ENCODE measurements at places on chromosomes 5 and 9.

GRCh38 chr5:6748142-6748541, 34.9 kb downstream of the TENT4A start:
- no peak for DNase-seq

DNA sequence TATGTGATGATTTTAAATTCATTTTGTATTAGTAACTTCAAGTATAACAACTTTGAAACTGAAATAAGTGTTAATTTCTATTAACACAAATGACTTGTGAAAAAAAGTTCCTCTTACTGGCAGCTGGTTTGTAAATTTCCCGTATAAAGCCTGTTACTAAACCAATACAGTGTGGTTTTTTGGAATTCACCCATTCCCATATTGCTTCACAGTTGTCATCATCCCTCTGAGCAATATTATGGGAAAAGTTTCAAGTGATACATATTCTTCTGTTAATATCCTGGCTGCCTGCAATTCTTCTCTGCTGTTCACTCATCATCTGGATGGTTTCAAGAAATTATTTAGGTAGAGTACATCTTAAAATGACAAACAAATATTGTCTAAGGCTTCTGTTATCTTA, 1185.1 kb upstream of the C9orf72 start:
- DNase-seq: no peak

DNA sequence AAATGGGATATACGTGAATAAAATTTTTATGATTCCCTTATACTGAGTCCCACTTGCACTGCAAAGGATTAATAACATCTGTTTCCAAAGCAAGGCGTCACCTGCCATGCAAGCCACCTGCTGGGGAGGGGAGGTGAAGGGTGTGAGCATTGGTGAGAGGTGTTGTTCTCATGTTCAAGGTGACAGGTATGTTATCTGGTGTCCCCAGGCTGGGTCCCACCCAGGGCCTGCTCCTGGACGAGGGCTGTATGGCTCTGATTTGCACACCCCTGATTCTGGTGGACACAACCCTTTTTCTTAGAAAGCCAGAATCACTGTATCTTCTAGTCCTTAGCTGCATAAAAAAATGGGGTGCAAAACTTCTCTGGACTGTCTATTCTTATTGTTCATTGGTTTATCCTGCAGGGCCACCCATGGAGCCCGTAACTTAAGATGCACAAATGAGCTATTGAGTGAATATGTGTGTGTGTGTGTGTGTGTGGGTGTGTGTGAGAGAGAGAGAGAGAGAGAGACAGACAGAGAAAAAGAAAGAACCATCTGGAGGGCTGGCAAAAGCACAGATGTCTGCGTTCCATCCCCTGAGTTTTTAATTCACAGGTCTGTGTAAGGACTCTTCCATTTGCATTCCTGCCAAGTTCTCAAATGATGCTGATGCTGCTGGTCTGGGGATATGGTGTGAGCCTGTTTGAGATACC, 53.7 kb downstream of the SYK start:
- DNase-seq: no peak

GRCh38 chr9:88773627-88774244, 217.5 kb upstream of the S1PR3 start:
- DNase-seq: peak; percentile 22

DNA sequence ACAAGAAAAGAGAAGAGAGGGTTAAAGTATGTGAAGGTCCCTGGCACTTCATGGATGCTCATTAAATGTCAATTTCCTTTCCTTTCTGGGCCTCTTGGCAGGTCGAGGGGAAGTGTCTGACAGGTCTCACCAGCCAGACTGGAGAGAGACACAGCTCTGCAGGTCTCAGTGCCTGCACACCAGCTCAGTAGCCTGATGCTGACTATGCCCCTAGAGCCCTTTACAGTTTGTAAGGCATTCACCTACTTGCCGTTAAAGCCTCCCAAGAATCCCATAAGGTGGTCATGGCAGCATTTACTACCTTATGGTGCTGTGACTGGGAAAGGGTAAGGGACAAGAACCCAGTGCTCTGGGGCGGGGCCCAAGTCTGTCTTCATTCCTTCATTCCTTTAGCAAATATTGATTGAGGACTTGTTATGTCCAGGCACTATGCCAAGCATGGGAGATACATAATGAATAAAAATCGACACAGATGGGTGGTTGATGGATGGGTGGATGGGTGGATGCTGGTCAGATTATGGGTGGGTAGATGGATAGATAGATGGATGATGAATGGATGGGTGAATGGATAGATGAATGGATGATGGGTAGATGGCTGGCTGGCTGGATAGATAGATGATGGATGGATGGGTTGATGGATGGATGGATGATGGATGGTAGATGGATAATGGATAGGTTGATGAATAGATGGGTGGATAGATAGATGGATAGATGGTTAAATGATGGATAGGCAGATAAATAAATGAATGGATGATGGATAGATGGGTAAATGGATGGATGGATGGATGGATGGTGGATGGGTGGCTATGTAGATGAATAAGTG, 21.3 kb upstream of the KIF12 start:
- no peak for DNase-seq

DNA sequence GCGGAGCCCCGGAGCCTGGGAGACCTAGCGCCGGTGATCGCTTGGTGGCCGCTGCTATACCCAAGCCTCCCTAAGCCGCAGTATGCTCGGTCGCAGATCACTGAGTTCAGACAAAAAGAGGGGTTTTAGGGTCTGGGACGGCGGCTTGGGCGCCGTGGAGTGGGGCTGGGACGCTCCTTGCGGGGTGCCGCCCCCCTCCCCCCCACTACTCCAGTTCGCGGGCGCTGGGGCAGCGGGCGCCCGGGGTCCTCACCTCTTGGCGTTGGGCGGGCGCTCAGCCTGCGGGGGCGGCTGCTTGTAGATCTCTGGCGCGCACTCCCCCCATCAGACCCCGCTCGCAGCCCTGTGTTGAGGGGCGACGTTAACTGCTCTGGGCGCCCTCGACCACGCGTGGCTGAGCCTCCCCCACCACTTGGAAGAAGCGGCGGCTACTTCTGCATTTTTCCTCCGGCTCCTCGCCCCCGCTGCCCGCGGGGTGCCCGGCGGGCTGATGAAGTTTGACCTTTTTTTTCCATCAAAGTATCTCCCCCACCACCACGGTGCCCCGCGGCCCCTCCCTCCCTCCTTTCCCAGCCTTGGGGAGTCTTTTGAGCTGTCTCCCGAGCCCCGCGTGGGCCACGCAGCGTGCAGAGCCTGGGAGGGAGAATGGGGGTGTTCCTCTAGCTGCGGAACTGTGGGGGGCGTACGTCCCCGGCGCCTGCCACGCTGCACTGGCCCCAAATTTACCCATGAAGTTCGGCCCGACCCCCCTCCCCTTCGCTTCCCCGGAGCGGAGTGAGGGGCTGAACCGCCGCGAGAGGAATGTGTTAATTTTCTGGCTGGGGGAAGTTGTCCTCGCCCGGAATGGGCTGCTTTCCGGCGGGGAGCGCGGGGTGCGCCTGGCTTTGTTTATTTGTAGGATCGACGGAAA, 1.2 kb downstream of the CXXC5 start:
- no peak for DNase-seq

- DNase-seq: no peak
Measured at GRCh38 chr5:135445306-135445985, 1.7 kb downstream of the DCANP1 start.

- DNase-seq: no peak
Measured at GRCh38 chr9:4287386-4287785, 12.5 kb downstream of the GLIS3 start.

DNA sequence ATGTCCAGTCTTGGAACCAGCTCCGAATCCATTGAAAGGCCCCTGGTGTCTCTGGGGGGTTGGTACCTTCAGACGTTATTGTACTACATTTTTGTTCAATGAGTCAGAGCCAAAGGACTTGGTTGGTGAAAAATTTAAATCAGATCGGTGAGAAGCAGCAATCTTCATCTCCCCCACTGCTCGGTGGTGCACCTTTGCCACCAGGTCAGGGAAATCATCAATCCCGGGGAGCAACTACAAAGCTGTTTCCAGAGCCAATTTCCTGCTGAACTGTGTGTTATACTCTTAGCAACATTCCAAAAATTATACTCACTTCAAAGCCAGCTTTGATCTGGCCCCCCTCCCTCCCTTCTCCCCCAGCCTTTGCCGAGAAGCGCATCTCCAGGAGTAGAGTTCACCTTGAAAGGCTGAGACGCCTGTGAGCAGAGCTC, 375.2 kb upstream of the WWC1 start:
- DNase-seq: no peak

- DNase-seq: no peak
Measured at GRCh38 chr5:87155106-87155505, 112.6 kb upstream of the RASA1 start.

Data from HFFc6 (cell line).